ENCODE measurements at places on chromosomes 4 and X.

DNA sequence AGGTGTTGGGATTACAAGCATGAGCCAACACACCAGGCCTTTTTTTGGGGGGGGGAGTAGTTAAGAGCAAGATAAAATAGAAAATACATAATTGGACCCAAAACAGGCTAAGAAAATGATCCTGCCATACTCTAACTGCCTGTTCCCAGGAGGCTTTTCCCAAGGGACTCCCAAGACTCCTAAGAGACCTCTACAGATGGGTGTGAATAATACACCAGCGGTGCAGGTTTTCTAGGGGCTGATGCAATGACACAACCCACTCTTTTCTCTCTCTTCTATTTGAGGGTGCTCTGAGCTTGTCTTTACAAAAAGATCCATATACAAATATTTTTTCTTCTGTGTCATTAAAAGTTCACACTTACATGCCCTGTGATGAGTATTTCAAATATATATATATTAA is 116.9 kb downstream of the RASL11B start:
- no peak for DNase-seq

- no peak for DNase-seq
Observed at GRCh38 chr4:153947124-153947523, 158.2 kb upstream of the SFRP2 start.

DNA sequence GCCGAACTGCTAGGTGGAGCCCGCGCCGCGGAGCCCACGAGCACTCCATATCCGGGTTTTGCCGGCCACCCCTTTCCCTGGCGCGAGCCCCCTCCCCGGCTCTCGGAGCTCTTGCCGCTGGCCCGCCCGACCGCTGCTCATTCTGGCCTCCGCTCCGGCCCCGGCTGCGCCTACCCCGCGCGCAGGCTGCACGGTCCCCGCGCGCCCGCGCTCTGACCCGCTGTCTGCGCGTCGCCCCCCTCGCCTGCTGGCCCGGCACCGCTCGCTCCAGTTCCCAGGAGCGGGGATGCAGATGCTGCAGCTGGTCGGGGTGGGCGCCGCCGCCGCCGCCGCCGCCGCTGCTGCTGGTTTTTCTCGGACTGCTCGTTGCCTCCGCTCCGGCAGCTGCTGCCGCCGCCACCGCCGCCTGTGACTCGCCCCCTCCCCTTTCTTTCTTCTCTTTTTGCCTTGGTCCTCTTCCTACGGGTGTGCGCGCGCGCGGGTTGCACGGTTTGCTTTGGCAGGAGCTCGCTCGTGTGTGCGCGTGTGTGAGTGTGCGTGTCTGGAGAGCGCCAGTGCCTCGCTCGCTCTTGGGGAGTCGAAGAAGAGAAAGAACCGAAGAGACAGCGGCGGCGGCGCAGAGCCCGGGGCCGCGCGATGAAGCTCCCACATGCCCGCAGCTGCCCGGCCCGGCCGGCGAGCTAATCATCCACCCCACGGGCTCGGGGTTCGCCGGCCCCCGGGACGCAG is at the start of gene ADGRL3:
Gene ADGRL3 (plus strand): TSS at position 140 of the 729 bp plus-strand sequence.
- DNase-seq: no peak

DNA sequence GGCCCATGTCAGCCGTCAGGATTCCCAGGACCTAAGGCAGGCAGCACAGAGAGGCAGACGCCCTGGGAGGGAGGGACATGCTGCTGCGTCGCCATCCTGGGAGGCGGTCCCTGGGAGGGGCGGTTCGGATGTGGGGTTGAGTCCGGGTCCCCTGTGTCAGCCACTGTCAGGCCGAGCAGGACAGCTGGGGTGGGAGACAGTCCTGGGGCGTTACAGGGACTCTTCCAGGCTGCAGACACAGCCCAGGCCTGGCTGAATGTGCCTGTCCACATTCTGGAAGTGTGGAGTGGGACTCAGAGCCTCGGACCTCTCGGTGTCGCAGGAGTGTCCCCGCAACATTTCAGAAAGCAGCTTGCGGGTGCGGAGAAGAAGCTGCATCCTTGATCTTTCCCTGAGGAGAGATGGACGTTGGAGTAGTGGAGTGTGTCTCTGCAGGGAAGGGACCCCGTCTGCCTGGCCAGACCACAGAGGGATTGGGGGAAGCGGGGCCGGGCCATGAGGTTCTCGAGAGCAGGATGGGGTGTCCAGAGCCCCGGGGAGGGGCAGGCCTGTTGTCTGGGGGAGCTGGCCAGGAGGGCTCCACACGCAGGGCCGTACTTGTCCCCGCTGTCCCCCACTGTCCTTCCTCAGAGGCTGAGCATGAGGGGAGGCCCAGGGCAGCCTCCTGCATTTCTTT is 6.1 kb downstream of the AKAP17A start:
- DNase-seq: no peak
